ENCODE measurements at places on chromosomes 4 and X.

DNA sequence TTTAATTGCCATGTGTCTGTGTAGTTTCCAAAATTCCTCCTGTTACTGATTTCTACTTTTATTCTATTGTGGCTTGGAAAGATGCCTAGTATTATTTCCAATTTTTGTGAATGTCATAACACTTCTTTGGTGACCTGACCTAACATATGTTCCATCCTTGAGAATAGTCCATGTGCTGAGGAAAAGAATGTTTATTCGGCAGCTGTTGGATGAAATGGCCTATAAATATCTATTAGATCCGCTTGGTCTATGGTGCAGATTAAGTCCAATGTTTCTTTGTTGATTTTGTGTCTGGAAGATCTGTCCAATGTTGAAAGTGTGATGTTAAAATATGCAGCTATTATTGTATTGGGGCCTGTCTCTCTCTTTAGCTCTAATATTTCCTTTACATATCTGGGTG is 219.2 kb upstream of the HDX start:
- no peaks in the 10 kb centered on the region for H3K27me3 ChIP-seq
- no peak overlapping the region for H3K27ac ChIP-seq
- H3K4me1 ChIP-seq: no peaks in the 10 kb centered on the region
- H3K4me3 ChIP-seq: no peak overlapping the region
- no peak for DNase-seq
- no peaks in the 10 kb centered on the region for H3K36me3 ChIP-seq

GRCh38 chr4:136156947-136157346 is 1375.3 kb downstream of the PCDH18 start:
- no peaks in the 10 kb centered on the region for H3K4me1 ChIP-seq
- no peak overlapping the region for H3K27ac ChIP-seq
- H3K4me3 ChIP-seq: no peak overlapping the region
- H3K36me3 ChIP-seq: no peaks in the 10 kb centered on the region
- H3K27me3 ChIP-seq: no peaks in the 10 kb centered on the region
- DNase-seq: no peak

DNA sequence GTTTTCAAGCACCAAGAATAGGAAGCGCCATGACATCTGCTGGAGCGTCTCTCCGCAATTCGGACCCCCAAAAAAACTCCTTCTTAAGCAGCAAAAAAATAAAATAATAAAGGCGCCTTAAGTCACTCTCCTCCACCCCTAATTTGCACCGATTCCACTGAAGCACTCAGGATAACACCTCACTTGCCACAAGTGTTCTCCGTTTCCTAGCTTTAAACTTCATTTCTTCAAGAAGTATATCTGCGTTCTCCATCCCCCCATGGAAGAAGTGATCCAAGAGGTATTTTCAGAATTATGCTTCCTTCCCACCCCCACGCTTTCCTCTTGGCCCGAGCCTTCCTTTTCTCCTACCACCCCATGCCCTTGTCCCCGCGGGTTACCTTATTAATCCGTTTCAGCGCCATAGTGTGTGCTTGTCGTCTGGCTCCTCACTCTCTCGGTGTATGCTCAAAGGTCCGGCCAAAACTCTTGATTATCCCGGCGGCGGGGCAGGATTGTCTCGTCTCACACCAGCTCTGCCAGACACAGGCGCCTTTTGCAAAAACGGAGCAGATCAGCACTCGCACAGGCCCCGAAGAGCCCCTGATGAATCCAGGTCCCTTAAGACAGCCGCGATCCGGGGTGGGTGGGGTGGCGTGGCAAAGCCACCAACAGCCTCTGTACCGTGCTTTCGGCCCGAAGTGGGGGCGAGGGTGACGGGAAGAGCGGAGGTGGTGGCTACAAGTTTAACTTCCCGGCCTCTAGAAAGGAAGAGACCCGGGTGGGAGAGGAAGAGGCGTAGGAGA is 1.1 kb downstream of the UBE2D3 start:
- DNase-seq: no peak
- H3K27ac ChIP-seq: peak overlapping the region; percentile 98
- peak overlapping the region; percentile 88 for H3K4me3 ChIP-seq
- no peaks in the 10 kb centered on the region for H3K27me3 ChIP-seq
- H3K4me1 ChIP-seq: peaks cover 19% of the 10 kb centered on the region
- no peaks in the 10 kb centered on the region for H3K36me3 ChIP-seq

DNA sequence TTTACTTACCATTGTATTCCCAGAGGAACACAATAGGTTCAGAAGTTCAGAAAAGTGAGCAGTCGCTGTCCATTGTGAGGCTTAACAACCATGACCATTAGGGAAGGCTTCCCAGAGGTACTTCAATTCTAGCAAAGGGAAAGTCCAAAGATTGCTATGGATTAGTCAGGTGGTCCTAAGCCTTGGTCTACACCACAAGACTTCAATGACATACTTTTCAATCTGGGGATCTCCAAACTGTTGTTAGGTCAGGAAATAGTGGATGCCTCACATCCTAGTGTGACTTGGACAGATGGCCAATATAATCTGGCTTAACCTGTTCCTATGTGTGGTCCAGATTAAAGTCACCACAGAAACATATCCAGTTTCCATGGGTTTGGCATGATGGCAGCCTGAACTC is 118.0 kb downstream of the SPCS3 start:
- no peaks in the 10 kb centered on the region for H3K4me1 ChIP-seq
- DNase-seq: no peak
- no peaks in the 10 kb centered on the region for H3K36me3 ChIP-seq
- H3K4me3 ChIP-seq: no peak overlapping the region
- H3K27ac ChIP-seq: no peak overlapping the region
- no peaks in the 10 kb centered on the region for H3K27me3 ChIP-seq

DNA sequence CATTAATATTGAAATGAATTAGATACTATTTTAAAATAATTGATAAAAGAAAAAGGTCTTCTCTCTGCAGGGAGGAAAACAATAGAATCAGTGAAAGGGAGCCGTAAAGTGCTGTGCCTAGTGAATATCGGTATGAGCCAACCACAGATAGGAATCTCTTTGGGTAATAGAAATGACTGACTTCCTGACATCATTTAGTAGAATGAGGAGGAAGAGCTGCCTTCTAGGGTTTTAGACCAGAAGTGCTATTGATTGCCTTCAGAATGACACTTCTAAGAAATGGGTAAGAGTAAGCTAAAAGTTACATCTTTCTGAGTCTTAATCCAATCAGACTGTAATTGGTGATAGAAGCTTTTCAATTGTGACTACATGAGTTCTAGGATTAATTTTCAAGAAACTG is 134.0 kb upstream of the MAP9 start:
- H3K27ac ChIP-seq: no peak overlapping the region
- DNase-seq: no peak
- H3K27me3 ChIP-seq: no peaks in the 10 kb centered on the region
- H3K4me3 ChIP-seq: no peak overlapping the region
